Cardiac septum (tissue), 1 donor: ENCODE measurements at places on chromosomes 1 and 21. TPM values are rescaled to one million over a fixed set of nuclear protein-coding genes. Genes with fewer than 3 reads are reported as not detected.

The WDR64 gene
- total RNA-seq: not detected

The OXCT2 gene
- 1.3 TPM for total RNA-seq

The CFHR1 gene
- total RNA-seq: not detected

The CCDC17 gene
- 1.2 TPM for total RNA-seq

The GSTM3 gene
- total RNA-seq: 93.2 TPM

The ANKRD65 gene
- 1.8 TPM for total RNA-seq

The S100A13 gene
- 200 TPM for total RNA-seq
